ENCODE measurements at places on chromosomes 1 and 21. TPM values are rescaled to one million over a fixed set of nuclear protein-coding genes. Genes with fewer than 3 reads are reported as not detected.
A peak's percentile ranks its signal among the peaks of the same experiment; 100 is the strongest.

GRCh38 chr1:106846656-106847055 lies 209.8 kb upstream of the PRMT6 start:
- no peaks in the 10 kb centered on the region for H3K4me1 ChIP-seq
- no peak for DNase-seq
- H3K27me3 ChIP-seq, result no peaks in the 10 kb centered on the region
- no peaks in the 10 kb centered on the region for H3K36me3 ChIP-seq
- H3K27ac ChIP-seq, result no peak overlapping the region
- no peak overlapping the region for H3K4me3 ChIP-seq

EPHB2 gene
- 1.2 TPM for polyA plus RNA-seq

C8B gene
- not detected for polyA plus RNA-seq

AKIRIN1 gene
- 50.5 TPM for polyA plus RNA-seq

DNA sequence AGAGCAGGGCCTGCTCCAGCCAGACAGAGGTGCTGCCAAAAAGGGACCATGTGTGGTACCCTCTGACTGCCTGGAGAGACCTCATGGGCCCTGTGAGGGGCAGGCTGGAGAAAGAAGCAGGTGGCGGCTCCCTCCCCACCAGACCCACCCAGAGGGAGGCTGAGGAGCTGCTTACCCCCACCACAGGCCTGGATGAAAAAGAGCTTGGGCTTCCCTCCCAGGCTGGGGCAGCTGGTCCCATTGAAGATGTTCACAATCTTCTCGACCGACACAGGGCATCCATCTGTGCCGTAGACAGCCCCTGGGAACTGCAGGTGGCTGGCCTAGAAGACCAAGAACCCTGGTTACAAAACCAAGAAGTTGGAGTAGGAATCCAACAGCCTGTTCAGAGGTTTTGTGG lies 19.6 kb downstream of the CASP9 start:
- H3K4me1 ChIP-seq, result no peaks in the 10 kb centered on the region
- no peaks in the 10 kb centered on the region for H3K27me3 ChIP-seq
- DNase-seq, result no peak
- no peaks in the 10 kb centered on the region for H3K36me3 ChIP-seq
- no peak overlapping the region for H3K27ac ChIP-seq

NPPB gene
- polyA plus RNA-seq, result 2.0 TPM

DNA sequence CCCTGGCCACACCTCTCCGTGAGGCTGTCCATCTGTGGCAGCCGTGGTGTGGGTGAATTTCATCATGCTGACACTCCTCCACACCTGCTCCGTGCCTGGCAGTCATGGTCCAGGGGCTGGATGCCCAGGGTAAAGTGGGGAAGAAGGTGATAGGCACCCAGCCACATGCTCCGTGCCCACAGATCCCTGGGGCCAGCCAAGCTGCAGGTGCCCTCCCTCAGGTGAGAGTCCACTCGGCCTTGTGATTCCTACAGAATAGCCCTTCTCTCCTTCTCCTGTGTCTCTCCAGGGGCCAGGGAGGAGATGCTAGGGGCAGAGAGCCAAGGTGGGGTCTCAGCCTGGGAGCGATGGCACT lies 16.8 kb upstream of the POFUT2 start:
- H3K4me3 ChIP-seq, result no peak overlapping the region
- H3K27ac ChIP-seq, result peak overlapping the region; percentile 21
- no peaks in the 10 kb centered on the region for H3K36me3 ChIP-seq
- peaks cover 6% of the 10 kb centered on the region for H3K4me1 ChIP-seq

DNA sequence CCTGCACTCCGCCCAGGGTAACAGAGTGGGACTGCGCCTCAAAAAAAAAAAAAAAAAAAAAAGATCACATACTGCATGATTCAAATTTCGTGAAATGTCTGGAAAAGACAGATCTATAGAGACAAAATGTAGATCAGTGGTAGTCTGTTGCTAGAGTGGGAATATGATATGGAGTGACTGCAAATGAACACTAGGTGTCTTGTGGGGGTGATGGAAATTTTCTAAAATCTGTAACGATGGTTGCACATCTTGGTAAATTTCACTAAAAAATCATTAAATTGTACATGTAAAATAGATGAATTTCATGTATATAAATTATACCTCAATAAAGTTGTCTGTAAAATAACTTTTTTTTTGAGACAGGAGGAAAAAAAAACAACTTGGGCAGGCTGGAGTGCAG lies 5.5 kb downstream of the AIDA start:
- H3K4me1 ChIP-seq, result peaks cover 26% of the 10 kb centered on the region
- no peak overlapping the region for H3K4me3 ChIP-seq
- DNase-seq, result no peak
- H3K27ac ChIP-seq, result no peak overlapping the region

DNA sequence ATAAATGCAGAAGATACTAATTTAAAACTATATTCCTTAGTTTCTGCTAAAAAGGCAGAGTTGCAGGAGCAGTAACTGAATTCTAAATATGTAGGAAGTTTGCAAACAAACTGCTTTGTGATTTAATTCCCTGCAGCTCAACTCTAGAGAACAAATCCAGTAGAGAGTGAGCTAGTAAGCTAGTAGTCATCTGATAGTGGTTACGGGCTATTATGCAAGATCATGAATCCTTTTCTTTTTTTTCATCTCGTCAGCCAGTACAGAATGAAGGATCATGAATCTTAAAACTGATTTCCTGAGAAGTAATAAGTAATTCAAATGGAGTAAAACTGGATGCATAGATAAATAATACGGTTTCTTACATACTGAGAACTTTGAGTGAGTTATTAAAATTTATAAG lies 3.3 kb downstream of the DPH5 start:
- DNase-seq, result no peak
- no peaks in the 10 kb centered on the region for H3K36me3 ChIP-seq
- H3K4me3 ChIP-seq, result no peak overlapping the region
- H3K27ac ChIP-seq, result no peak overlapping the region
- no peaks in the 10 kb centered on the region for H3K27me3 ChIP-seq

DNA sequence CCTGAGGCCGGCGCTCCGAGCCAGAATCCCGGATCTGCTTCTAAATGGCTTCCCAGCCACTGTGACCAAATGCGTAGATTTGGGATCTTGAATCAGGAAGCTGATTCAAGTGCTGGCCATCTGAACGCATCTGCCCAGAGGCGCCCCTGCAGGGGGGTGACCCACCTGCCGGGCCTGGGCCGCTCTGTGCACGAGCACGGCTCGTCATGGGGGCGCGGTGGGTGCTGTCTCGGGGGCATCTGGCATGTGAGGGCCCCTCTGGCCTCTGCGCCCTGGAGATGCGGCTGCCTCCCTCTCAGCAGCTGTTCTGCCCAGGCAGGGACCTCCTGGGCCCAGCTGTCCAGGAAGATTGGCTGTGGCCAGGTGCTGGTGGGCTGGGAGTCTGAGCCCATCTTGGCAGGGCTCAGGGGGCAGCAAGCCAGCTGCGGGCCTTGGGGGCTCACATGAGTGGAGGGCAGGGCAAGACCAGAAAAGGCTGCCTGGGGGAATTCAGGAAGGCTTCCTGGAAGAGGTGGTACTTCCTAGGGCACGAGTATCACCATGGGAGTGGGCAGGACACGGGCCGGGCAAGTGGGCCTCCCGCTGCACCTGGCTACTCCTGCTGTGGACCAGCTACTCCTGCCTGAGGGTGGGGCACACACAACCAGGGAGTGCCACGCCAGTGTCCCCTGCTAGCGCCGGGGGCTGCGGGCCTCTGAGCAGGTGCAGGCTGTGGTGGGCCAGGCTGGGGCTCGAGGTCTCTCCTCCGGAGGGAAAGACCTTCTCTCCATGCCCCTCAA lies 25.1 kb downstream of the PLCH2 start:
- peaks cover 17% of the 10 kb centered on the region for H3K27me3 ChIP-seq
- no peaks in the 10 kb centered on the region for H3K36me3 ChIP-seq
- H3K4me1 ChIP-seq, result peaks cover 10% of the 10 kb centered on the region
- no peak for DNase-seq

GRCh38 chr1:101509370-101509769 lies 272.6 kb downstream of the S1PR1 start:
- H3K4me1 ChIP-seq, result no peaks in the 10 kb centered on the region
- H3K27me3 ChIP-seq, result no peaks in the 10 kb centered on the region
- no peak for DNase-seq
- no peaks in the 10 kb centered on the region for H3K36me3 ChIP-seq

RCSD1 gene
- 52.9 TPM for polyA plus RNA-seq

- no peak for DNase-seq
- no peak overlapping the region for H3K4me3 ChIP-seq
- no peak overlapping the region for H3K27ac ChIP-seq
- no peaks in the 10 kb centered on the region for H3K27me3 ChIP-seq
Measured at GRCh38 chr21:44065428-44065827, 41.8 kb upstream of the PWP2 start.

- H3K4me1 ChIP-seq, result peaks cover 47% of the 10 kb centered on the region
- no peaks in the 10 kb centered on the region for H3K36me3 ChIP-seq
- no peak for DNase-seq
- H3K27me3 ChIP-seq, result no peaks in the 10 kb centered on the region
- peak overlapping the region; percentile 11 for H3K27ac ChIP-seq
Measured at GRCh38 chr1:33384040-33384812, 46.7 kb downstream of the PHC2 start.

DNA sequence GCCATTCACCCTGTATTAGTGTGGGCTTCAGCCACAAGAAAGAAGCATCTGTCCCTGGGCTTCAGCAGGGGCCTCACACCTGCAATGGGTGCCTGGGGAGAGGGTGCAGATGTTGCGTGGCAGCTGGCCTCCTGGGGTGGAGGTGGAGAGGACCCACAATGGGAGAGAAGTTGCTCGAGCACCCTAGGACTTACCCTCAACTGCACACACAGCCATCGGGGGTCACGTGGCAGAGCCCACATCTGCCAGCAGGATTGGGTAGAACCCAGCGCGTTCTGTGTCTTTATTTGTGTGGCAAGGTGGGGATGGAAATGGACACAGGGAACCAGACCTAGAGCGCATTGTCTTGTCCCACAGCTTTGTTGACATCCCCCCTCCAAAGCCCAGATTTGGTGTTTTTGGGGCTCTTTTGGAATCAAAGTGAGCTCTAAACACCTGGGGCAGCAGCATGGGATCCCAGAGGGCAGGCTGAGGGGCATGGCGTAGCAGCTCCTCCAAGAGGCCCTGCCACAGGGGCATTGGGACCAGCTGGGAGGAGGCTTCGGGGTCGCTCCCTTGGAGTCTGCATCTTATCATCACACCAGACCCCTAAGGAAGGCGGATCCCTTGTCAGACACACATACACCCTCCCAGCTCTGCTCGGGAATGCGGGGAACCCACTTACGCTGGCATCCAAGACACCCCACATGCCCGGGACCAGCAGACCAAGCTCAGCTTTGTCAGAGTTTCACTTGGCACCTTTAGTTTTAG lies 5.1 kb downstream of the ABCG1 start:
- no peaks in the 10 kb centered on the region for H3K36me3 ChIP-seq
- H3K27ac ChIP-seq, result no peak overlapping the region
- peak; percentile 58 for DNase-seq

CKS1B gene
- polyA plus RNA-seq, result 95.5 TPM

CD48 gene
- polyA plus RNA-seq, result 112 TPM

- no peaks in the 10 kb centered on the region for H3K36me3 ChIP-seq
- H3K27me3 ChIP-seq, result peaks cover 42% of the 10 kb centered on the region
- H3K4me1 ChIP-seq, result peaks cover 17% of the 10 kb centered on the region
- H3K27ac ChIP-seq, result peak overlapping the region; percentile 73
- DNase-seq, result no peak
Measured at GRCh38 chr1:76868154-76868882, 1.0 kb downstream of the ST6GALNAC5 start.

GRCh38 chr1:206967096-206967849 lies 3.0 kb downstream of the FCAMR start:
- no peak overlapping the region for H3K27ac ChIP-seq
- H3K36me3 ChIP-seq, result no peaks in the 10 kb centered on the region
- no peak for DNase-seq
- H3K4me1 ChIP-seq, result no peaks in the 10 kb centered on the region
- no peak overlapping the region for H3K4me3 ChIP-seq

SAMSN1 gene
- polyA plus RNA-seq, result 16.4 TPM

CD5L gene
- not detected for polyA plus RNA-seq

- H3K27ac ChIP-seq, result no peak overlapping the region
- no peaks in the 10 kb centered on the region for H3K27me3 ChIP-seq
- H3K4me3 ChIP-seq, result no peak overlapping the region
- no peaks in the 10 kb centered on the region for H3K36me3 ChIP-seq
Measured at GRCh38 chr1:200247518-200247917, 162.3 kb downstream of the ZNF281 start.

DNA sequence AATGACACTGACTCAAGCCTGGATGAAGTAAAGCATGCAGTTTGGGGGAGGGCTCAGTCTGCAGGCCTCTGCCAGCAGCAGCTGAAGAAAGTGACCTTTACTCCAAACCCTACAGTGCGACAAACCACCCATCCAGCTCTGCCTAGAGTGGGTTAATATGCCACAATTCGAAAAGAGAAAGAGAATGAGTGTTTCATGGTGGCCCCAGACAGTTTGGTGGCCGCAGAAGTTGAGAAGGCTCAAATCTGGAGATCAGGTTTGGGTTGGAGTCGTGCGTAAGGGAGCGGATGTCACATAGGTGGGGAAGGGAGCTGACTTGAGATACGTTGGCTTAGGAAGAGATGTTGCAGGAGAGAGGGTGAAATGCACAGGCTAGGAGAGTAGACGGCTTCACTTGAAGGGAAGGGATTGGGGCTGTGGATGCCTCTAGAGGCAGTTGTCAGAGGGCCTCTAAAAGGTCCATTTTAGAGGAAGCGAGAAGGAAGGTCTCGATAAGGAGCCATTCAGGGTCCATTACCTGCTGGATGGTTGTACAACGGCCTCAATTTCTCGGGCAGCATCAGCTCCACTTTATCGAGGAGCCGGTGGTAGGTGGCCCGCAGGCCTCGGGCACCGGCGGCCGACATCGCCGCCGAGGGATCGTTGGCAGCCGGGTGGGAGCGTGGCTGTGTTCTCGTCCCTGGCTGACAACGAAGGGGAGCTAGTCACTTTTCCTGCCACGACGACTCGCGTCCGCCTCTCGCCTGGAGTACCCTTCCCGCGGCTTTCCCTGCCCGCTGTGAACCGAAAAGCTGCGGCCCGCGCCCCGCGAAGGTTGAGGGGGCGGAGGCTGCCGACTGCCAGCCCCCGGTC lies 1.0 kb upstream of the DCAF6 start:
- H3K36me3 ChIP-seq, result no peaks in the 10 kb centered on the region
- no peaks in the 10 kb centered on the region for H3K4me1 ChIP-seq
- DNase-seq, result peak; percentile 65
- peak overlapping the region; percentile 99 for H3K27ac ChIP-seq

ARHGAP30 gene
- 37.8 TPM for polyA plus RNA-seq

- H3K27me3 ChIP-seq, result no peaks in the 10 kb centered on the region
- H3K27ac ChIP-seq, result no peak overlapping the region
- DNase-seq, result no peak
- no peaks in the 10 kb centered on the region for H3K4me1 ChIP-seq
- H3K4me3 ChIP-seq, result no peak overlapping the region
Measured at GRCh38 chr1:22889213-22889827, 83.3 kb downstream of the LACTBL1 start.

CFAP45 gene
- 0.29 TPM for polyA plus RNA-seq

S100A5 gene
- polyA plus RNA-seq, result not detected

- no peak for DNase-seq
- H3K27ac ChIP-seq, result no peak overlapping the region
- H3K27me3 ChIP-seq, result no peaks in the 10 kb centered on the region
Measured at GRCh38 chr1:194062962-194063361, 876.5 kb upstream of the B3GALT2 start.

GRCh38 chr21:15221799-15222386 lies 157.1 kb upstream of the NRIP1 start:
- no peak overlapping the region for H3K27ac ChIP-seq
- no peak for DNase-seq
- H3K36me3 ChIP-seq, result no peaks in the 10 kb centered on the region
- H3K4me3 ChIP-seq, result no peak overlapping the region
- H3K27me3 ChIP-seq, result no peaks in the 10 kb centered on the region

IL22RA1 gene
- 7.2 TPM for polyA plus RNA-seq

GRCh38 chr1:32948390-32948722 lies 16.3 kb downstream of the RNF19B start:
- H3K27me3 ChIP-seq, result no peaks in the 10 kb centered on the region
- peaks cover 27% of the 10 kb centered on the region for H3K4me1 ChIP-seq
- DNase-seq, result no peak
- peaks cover 16% of the 10 kb centered on the region for H3K36me3 ChIP-seq
- H3K27ac ChIP-seq, result peak overlapping the region; percentile 11

All from sigmoid colon (tissue), 7 donors.